ENCODE measurements at places on chromosomes 3 and 15.

DNA sequence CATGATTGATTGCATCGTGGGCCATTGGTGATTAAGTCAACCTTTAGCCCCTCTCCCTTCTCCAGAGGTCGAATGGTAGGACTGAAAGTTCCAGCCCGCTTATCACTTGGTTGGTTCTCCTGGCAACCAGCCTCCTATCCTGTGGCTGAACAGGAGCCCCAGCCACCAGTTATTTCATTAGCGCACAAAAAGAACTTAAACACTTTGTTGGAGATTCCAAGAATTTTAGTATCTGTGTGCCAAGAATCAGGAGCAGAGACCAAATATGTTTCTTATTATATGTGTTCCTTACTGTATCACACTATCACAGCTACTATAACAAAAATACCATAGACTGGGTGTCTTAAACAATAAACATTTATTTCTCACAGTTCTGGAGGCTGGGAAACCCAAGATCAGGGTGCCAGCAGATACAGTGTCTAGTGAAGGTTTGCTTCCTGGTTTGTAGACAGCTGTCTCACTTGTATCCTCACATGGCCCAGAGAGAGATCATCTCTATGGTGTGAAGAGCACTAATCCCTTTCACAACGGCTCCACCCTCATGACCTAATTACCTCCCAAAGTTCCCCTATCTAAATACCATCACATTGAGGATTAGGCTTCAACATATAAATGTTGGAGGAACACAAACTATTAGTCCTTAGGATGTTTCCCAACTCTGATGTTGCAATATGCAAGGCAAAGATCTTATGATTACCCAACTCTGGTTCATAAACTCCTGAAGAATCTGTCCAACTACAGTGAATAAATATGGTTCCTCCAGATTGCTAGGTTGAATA, 30.5 kb upstream of the APH1B start:
- DNase-seq, result no peak

- DNase-seq, result no peak
These were observed 191.0 kb downstream of the SATB1 start for GRCh38 chr3:18233987-18234716.

- no peak for DNase-seq
These were observed 11.3 kb downstream of the MED12L start for GRCh38 chr3:151096716-151097115.

DNA sequence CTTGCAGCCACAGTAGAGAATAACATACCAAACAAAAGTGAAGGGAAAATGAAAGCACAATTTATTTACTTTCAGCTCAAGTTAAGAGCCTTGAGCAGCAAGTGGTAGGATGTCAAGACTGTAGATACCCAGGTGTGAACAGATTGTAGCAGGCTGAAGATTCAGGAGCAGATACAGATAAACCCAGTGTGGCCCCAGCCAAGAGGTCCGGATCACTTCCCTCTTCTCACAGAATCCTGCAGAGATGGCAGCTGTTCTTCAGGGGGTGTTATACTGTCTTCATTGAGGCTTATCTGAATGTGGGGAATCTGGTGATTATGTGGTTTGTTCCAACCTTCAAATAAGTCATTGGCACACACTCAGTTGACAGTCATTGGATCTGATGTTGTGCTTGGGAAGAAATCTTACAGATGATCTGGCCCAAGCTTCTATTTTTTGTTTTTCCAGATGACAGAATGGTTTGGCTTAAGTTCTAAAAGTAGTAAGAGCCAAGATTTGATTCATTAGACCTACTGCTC, 2.2 kb downstream of the STARD9 start:
- DNase-seq, result no peak

DNA sequence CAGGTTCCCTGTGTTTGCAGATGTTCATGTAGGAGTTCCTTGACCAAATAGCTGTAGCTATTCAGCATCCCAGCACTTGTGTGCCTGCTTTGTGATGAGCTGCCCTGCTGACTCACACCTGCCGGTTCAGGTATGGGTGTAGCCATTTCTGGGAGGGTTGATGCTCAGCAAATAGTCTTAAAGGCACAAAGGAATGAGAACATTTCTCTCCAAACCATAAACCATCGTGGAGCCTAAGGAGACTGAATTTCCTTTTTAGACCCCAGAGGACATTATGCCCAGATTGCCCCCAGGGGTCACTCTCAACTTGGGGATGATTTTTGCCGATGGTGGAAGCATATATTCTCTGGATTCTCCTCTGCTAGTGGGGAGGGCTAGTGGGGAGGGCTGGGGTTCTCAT, 80.6 kb downstream of the ADAMTSL3 start:
- DNase-seq, result peak; percentile 24

DNA sequence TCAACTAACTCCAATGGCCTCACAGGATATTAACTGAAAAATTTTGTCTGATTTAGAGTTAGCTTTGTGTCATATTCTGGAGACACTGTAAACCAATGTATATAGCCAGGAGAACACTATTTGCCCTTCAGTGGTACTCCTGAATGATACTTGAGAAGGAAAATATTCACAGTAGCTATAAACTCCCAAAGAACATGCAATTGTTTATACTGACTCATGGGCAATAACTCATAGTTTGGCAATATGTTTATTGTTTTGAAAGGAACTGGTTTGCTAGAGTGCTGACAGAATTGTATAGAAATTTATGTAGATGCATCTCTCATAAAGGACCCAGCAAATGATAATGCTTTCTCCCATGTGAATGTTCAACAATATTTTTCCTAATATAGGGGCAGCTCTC, 537.6 kb downstream of the PLOD2 start:
- no peak for DNase-seq

- DNase-seq, result no peak
These were observed 148.9 kb upstream of the TBC1D5 start for GRCh38 chr3:17891139-17891856.

Measured in iPS-NIHi11 (cell line).